ENCODE measurements at places on chromosomes 6 and 20. TPM values are rescaled to one million over a fixed set of nuclear protein-coding genes. Genes with fewer than 3 reads are reported as not detected.

The BPIFB2 gene
- total RNA-seq, result not detected

The COL9A3 gene
- total RNA-seq, result 0.17 TPM

DNA sequence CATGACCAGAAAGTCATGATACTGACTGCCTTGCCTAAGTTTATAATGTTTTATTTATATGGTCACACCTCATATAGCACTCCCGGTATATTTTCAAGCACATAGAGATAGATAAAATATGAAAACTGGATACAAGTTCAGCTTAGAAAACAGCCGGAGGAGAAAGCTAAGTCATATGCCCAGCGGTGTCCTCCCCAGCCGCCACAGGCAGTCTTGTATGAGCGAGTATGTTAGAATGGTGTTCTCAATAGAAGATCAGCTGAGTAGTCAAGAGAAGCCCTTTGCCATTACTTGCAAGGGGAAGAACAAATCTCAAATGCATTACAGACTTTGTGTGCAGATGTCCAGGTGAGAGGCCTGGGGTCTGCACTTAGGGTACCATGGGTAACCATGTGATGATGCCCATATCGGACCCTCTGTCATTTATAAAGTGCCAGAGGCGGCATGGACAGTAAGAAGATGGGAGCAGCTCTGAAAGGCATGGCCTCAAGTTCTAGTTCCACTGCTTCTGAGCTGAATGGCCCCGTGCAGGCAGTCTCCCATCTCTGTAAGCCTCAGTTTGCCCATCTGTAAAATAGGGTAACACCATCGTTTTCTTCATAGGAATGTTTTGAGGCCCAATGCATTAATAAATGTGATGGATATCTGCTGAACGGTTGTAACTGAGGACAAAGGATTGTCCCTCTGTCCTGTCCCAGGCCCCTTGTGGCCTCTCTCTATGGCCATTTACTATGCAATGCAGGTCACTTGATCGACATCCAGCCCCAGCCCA is 195.7 kb upstream of the SNX9 start:
- no peak overlapping the region for H3K4me3 ChIP-seq
- no peaks in the 10 kb centered on the region for H3K27me3 ChIP-seq
- no peak for DNase-seq
- H3K36me3 ChIP-seq, result no peaks in the 10 kb centered on the region
- no peak overlapping the region for H3K27ac ChIP-seq

DNA sequence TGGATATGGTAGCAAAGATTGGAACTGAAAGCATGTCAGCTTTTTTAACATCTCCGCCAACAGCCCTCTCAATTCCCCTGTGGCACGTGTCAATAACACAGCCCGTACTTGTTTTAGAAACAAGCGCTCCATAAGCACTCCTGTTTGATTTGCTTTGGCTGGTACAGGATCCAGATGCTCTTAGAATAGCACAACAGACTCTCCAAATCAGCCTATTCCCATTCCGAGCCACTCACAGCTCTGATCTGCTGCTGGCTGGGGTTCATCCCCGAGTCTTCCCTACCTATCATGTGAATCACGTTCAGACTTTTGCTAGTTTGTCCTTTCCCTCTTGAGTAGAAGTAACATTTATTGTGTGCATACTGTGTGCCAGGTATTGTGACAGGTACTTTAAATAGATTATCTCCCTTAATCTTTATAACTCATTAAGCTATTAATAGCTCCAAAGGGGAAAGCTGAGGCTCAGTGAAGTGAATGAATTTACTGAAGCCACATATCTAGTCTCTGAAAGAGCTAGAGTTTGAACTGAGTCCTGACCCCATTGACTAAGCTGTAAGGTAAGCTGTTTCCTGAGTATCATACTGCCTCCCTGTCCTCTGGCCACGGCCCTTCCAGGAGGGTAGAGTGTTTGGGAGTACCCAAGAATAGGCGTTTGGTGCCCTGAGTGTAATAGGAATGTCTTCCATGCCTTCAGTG is 46.7 kb downstream of the RALY start:
- no peak for DNase-seq
- no peaks in the 10 kb centered on the region for H3K27me3 ChIP-seq
- H3K36me3 ChIP-seq, result no peaks in the 10 kb centered on the region

DNA sequence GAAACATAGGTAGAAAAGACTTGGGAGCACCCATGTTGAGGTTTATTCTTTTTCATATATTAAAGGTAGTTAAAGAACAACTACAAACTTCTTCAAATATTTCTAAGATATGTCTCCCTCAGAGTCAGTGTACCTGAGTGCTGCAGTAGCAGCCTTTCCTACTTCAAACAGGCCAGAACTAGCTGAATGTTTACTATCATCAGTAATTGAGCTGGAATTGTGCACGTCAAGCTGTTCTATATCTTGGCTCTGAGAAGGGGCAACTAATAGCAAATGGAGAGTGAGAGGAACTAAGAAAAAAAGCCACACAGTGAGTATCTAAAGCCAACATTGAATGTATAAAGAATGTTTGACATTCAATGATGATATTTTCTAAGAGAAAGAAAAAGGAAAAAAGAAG is 21.7 kb downstream of the MTCL3 start:
- no peak overlapping the region for H3K4me3 ChIP-seq
- no peaks in the 10 kb centered on the region for H3K27me3 ChIP-seq
- DNase-seq, result no peak

- no peaks in the 10 kb centered on the region for H3K4me1 ChIP-seq
- no peaks in the 10 kb centered on the region for H3K27me3 ChIP-seq
- H3K4me3 ChIP-seq, result no peak overlapping the region
These were observed 37.2 kb upstream of the PHACTR1 start for GRCh38 chr6:12679341-12679740.

DNA sequence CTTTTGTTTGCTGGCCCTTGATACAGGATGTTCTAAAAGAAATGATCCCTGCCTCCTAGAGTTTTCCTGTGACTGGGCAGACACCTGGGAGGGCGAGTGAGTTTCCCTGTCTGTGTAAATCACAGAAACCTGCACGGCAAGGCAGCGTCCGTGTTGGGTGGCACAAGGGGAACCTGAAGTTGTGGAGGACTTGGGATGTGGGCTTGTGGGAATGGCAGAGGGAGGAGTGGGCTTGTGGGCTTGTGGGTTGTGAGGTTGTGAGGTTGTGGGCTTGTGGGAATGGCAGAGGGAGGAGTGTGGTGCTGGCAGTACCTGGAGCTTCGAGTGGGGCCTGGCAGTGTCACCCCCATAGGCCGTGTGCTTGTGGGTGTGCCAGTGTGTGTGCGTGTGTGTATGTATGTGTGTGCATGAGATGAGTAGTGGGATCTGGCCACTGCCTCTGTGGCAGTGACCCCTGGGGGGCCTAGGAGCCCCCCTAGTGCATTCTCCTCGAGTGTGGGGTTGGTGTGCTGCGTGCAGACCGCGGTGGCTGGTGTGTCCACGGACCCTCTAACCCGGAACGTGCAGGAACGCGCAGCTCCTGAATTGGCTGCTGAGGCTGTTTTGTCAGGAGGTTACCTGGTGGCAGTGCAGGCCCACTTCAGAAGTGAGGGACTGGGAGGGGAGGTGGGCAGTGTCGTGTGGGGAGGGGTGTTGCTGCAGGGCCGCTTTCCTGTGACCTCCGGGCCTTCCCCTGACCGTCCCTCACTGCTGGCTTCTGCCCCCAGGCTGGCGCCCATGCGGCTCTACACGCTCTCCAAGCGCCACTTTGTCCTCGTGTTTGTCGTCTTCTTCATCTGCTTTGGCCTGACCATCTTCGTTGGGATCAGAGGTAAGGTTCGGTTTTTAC is 13.0 kb downstream of the TMEM181 start:
- no peaks in the 10 kb centered on the region for H3K4me1 ChIP-seq
- peaks cover 3% of the 10 kb centered on the region for H3K36me3 ChIP-seq
- no peak overlapping the region for H3K4me3 ChIP-seq
- H3K27me3 ChIP-seq, result no peaks in the 10 kb centered on the region

Measured in fibroblast of lung (primary cell).